GM04504 (cell line): ENCODE measurements at places on chromosomes 11 and 22.

- DNase-seq, result no peak
Observed at GRCh38 chr11:69369945-69370344, 76.0 kb downstream of the MYEOV start.

- DNase-seq, result no peak
Observed at GRCh38 chr11:19982774-19983495, 177.3 kb downstream of the DBX1 start.

DNA sequence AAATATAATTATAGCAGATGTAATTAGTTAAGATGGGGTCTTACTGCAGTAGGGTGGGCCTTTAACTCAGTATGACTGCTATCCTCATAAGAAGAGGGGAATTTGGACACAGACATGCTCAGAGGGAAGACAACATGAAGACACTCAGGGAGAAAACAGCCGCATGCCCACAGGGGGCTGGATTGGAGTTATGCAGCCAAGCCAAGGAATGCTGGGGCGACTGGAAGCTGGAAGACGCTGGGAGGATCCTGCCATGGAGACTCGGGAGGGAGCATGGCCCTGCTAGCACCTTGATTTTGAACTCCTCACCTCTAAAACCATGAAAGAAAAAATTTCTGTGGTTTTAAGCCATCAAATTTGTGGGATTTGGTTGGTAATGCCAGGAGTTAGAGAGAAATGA, 40.9 kb downstream of the PANX1 start:
- DNase-seq, result no peak

DNA sequence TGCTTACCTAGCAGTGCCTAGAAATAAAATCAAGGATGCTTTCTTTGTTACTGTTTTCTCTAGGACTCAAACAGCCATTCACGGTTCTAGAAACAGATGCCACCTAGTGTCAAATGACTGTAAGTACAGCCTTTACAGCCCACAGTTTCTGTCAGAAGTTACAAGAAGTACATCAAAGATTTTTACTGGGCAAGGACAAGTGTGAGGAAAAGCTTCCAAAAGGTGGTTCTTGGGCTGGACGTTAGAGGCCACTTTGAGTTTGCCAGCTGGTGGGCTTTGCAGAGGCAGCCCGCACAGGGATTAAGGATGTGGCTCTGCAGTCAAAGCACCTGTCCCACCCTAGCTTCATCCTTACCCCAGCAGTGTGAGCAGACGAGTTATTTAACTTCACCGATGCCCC, 6.9 kb downstream of the KMT5B start:
- DNase-seq, result peak; percentile 30

DNA sequence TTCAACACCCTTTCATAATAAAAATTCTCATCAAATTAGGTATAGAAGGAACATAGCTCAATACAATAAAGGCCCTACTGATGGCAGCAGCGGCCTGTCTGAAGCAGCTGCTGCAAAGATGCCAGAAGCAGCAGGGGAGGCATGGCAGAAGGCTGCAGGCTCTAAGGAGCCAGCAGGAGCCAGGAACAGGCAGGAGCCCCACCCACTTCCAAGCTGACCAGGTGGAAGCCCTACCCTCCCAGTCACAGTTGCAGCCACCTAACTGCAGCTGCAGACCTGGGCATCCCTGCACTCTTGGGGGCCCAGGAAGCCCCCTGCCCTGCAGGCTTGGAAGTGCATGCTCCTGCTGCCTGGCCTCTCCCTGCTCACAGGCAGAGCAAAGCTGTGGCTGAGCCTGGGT, 18.2 kb upstream of the OR6A2 start:
- no peak for DNase-seq

DNA sequence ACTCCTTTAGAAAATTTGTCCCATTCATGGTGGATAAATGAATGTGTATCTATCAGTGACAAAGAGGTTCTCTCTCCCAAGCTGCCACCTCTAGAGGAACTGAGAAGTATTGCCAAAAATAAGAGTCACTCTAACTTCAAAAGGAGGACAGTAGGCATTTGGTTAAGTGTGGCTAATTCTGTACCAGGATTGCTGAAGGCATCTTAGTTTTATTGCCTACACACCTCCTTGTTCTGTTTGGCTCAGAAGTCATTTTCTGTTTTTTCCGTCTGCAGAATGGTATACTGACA, 189.0 kb upstream of the MPPED2 start:
- no peak for DNase-seq

- DNase-seq, result no peak
Observed at GRCh38 chr11:114061048-114061680, 1.7 kb downstream of the ZBTB16 start.

DNA sequence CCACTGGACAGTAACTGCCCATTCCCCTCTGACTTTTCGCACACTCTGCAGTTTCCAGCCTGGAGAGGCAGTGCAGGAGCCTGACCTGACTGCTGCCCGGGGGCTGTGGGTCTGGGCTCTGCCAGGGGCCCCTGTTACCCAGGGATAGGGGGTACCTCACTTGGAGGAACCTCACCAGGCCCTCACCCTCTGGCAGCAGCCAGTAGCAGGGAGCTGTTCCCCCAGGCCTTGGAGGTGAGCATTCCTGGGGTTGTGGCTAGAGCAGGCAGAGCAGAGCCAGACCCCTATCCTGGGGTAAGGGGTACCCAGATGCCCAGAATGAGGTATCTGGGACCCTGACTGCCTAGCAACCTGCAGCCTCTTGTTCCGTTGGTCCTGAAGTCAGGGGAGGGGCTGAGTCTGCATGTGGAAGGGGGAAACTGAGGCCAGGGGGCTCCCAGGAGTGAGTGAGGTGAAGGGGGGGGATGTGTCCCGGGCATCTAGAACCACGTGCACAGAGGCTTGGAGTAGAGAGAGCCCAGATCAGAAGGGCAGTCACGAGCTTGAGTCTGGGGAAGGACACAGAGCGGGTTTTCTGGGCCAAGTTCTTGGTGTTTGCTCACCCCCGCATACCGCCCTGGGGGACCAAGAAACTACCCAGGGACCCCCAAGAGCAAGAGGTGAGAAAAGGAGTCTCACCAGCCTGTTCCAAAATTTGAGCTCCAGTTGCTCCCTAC, 43.9 kb upstream of the ACCSL start:
- DNase-seq, result no peak

- DNase-seq, result no peak
Observed at GRCh38 chr11:44192462-44193100, 97.1 kb downstream of the EXT2 start.

GRCh38 chr11:13215149-13215548, 62.4 kb upstream of the BMAL1 start:
- peak; percentile 55 for DNase-seq

GRCh38 chr22:37804881-37805809, 2.6 kb upstream of the GCAT start:
- peak; percentile 68 for DNase-seq

- no peak for DNase-seq
Observed at GRCh38 chr22:17091851-17092250, 7.1 kb downstream of the IL17RA start.

DNA sequence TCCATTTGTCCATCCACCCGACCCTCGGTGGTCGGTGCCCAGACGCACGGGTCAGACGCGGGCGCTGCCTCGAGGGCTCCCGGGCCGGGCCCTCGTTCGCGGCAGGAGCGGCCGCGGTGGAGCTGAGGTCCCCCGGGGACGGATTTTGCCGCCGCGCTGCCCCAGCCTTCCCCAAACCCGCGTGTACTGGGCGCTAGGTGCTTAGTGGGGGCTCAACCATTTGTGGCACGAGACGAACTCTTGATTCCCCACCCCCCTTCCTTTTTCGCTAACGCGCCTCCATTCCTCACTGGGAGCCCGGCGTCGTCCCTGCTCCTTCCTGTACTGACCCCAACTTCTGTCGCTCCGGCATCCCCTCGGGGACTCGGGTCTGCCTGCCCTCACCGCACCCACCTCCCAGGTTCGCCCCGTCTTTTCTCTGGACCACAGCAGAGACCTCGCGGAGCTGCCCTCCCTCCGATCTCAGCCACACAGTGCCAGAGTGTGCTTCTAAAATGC, 789 bp upstream of the CBX7 start:
- no peak for DNase-seq

GRCh38 chr11:2789331-2789730, 89.5 kb upstream of the KCNQ1OT1 start:
- DNase-seq, result no peak

GRCh38 chr11:130458410-130458729, 9.9 kb downstream of the ADAMTS15 start:
- no peak for DNase-seq

- no peak for DNase-seq
Observed at GRCh38 chr11:115503083-115503885, 931 bp downstream of the CADM1 start.

GRCh38 chr11:122874991-122875390, 7.6 kb upstream of the JHY start:
- no peak for DNase-seq

DNA sequence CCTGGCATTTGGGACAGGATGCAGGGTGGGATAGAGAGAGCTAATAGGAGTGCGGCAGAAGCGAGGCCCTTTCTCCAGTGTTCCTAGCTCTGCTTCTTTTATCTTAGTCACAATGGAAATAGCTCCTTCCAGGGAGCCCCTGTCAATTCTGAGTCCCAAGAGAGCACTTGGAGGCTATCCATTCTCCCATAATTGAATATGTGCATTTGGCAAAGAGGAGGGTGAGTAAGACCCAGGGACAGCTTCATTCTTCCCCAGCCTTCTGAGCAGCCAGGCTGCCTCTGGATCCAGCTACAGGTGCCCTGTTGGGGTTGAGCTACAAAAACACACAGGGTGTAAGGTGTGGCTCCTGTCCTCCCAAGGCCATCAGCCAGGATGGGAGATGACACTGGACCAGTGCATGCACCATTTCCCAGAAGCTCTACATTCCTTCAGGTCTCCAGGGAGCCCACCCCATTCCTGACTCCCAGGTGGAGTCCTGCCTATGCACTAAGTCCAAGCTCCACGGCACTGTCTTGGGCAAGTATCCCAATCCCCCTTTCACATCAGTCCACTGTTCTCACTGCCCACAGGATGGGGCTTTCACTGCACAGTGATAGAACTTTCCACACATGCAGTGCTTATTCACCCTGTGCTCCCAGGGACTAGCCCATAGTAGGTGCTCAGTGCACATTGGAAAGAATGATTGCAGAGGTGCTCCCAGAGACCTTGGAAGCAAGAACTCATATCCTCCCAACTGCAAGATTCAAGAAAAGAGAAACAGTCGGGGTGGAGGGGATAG, 6.2 kb downstream of the MS4A10 start:
- DNase-seq, result no peak

DNA sequence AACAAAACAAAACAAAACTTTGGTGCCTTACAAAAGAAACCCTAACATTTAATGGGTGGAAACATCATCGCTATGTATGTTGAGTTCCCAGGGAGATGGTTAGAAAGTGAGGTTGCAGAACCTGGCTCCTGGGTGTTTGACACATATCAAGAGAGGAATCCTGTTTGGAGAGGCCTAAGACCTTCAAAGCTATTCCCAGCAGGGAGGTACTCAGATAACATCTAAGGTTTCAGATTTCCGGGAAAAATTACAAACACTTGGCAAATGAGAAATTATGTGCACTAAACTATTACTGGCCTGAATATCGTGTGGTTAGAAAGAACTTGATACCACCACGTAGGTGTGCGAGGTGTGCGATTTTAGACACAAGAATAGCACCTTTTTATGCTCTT, 18.5 kb downstream of the TRIM5 start:
- DNase-seq, result no peak

- peak; percentile 21 for DNase-seq
Observed at GRCh38 chr11:7892059-7892699, 38.9 kb downstream of the OR10A6 start.

GRCh38 chr11:57901756-57902155, 121.9 kb upstream of the OR9Q1 start:
- DNase-seq, result no peak

DNA sequence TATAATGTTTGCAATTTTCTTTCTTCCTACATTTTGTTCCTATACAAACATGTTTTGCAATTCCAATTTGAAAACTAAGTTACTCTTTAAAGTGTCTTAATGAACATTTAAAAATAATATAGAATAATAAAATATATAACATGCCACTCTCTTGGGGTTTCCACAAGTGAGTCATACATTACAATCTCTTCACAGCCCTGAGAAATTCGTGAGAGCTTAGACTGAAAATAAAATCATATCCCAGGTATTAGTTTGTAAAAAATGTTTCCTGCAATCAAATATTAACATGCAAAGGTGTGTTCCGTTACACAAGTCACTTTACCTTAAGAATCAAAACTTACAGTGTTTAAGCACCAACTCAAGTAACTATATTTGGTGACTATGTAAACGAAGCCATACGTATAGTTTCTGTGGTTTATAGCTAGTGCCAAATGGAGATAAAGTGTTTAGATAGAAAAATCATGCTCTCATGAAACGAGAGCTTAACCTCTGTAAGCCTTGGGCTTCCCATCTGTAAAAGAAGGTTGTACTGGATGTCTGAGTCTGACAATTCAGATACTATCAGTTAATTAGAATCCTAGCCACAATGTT, 253.6 kb upstream of the ANO3 start:
- no peak for DNase-seq

DNA sequence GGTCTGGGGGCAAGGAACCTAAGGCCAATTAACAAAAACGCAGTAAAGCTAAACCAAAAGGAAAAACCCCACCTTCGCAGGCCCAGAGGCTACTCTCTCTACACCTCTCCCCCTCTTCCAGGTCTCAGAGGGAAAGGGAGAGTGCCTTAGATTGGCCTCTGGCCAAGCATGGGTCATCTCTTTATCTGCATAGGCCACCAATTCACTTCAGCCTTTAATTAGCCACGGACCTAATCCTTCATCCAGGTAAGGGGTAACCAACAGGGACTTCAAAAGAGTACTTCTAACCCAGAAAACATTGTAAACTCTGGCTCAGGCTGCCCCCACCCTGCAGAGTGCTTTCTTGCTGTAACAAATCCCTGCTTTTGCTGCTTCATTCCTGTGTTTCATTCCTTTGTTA, 9.4 kb downstream of the VSTM5 start:
- DNase-seq, result no peak
